ENCODE measurements at places on chromosomes 2 and 18.

- no peaks in the 10 kb centered on the region for H3K4me1 ChIP-seq
- peaks cover 6% of the 10 kb centered on the region for H3K27me3 ChIP-seq
- H3K27ac ChIP-seq: no peak overlapping the region
- H3K36me3 ChIP-seq: no peaks in the 10 kb centered on the region
- H3K4me3 ChIP-seq: no peak overlapping the region
Measured at GRCh38 chr2:128682266-128682665, 363.6 kb upstream of the HS6ST1 start.

- H3K27ac ChIP-seq: no peak overlapping the region
- peaks cover 5% of the 10 kb centered on the region for H3K27me3 ChIP-seq
- peaks cover 9% of the 10 kb centered on the region for H3K4me1 ChIP-seq
- H3K4me3 ChIP-seq: no peak overlapping the region
Measured at GRCh38 chr2:102480285-102481195, 7.5 kb downstream of the SLC9A4 start.

DNA sequence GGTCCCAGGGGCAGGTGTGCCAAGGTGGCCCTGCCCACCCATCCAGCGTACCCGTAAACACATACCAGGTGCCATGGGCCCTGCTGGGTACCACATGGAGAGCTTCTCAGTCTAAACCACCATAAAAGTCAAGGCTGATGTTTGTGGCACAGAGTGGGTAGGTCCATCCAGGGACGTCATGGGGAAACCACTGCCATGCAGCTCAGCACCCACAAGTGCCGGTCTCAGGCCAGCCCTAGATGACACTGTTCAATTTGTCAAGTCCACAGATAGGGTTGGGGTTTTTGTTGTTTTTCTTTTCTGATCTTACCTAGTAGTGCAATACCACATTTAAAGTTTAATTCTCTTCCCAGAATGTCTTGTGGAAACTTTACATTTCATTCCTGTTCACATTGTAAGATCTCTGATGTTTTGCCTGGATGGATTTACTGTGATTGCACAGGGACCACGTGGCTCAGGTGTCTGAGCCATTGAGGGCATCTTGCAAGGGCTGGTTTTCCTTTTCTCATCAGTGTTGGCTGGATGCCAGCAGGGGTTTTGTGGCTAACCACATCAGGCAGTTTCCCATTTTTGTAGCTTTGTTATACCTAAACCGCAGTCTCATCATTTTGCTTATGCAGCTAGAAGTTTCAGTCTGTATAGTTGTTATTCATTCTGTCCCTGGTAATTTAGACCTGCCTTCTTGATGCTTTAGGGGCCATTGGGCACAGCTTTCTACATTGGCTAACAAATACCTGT, 64.7 kb downstream of the STK25 start:
- peaks cover 46% of the 10 kb centered on the region for H3K36me3 ChIP-seq
- no peak overlapping the region for H3K27ac ChIP-seq
- H3K27me3 ChIP-seq: no peaks in the 10 kb centered on the region

GRCh38 chr2:28602751-28603639, 107.1 kb downstream of the PLB1 start:
- DNase-seq: no peak
- no peak overlapping the region for H3K27ac ChIP-seq
- no peaks in the 10 kb centered on the region for H3K36me3 ChIP-seq
- H3K27me3 ChIP-seq: peaks cover 66% of the 10 kb centered on the region
- no peak overlapping the region for H3K4me3 ChIP-seq
- no peaks in the 10 kb centered on the region for H3K4me1 ChIP-seq

GRCh38 chr2:18800240-18800971, 211.0 kb upstream of the NT5C1B start:
- H3K36me3 ChIP-seq: no peaks in the 10 kb centered on the region
- no peak overlapping the region for H3K27ac ChIP-seq
- H3K4me3 ChIP-seq: no peak overlapping the region
- H3K27me3 ChIP-seq: no peaks in the 10 kb centered on the region

DNA sequence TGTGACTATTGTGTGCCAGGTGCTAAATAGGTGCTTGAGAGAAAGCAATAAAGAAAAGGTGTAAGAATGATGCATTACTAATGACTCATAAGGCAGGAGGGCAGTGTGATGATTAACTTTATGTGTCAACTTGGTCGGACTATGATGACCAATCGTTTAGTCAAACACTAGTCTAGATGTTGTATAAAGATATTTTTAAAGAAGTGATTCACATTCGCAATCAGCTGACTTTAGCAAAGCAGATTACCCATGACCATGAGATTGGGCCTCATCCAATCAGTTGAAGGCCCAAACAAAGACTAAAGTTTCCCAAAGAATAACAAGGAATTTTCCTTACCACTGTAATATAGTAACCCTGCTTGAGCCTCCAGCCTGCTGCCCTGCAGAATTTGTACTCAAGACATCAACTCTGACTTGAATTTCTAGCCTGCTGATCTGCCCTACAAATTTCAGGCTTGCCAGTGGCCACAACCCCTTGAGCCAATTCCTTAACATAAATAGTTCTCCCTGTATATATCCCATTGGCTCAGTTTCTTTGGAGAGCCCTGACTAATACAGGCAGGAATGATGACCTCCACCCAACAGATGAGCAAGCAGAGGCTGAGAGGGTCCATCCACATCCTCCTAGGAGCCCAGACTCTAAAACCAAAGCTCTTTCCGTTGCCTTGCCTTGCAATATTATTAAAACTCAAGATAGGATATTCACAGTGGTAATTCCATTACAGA, 132.6 kb downstream of the ACTR3 start:
- no peak for DNase-seq
- no peak overlapping the region for H3K27ac ChIP-seq
- H3K27me3 ChIP-seq: no peaks in the 10 kb centered on the region
- H3K4me3 ChIP-seq: no peak overlapping the region

- H3K27ac ChIP-seq: no peak overlapping the region
- H3K4me1 ChIP-seq: no peaks in the 10 kb centered on the region
- H3K4me3 ChIP-seq: no peak overlapping the region
- no peaks in the 10 kb centered on the region for H3K36me3 ChIP-seq
- H3K27me3 ChIP-seq: no peaks in the 10 kb centered on the region
Measured at GRCh38 chr18:64167408-64167925, 18.6 kb upstream of the LINC00305 start.

DNA sequence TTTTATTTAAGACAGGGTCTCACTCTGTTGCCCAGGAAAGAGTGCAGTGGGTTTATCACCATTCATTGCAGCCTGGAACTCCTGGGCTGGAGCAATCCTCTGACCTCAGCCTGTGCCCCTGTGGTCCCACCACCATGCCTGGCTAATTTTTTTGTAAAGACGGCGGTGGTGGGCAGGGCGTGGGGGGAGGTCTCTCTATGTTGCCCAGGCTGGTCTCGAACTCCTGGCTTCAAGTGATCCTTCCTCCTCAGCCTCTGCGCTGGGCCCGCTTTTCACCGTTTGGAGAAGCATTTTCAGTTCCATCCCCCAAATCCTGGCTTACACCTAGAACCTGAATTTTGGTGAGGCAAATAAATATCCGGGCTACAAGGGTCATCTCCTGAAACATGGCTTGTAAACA, 1.4 kb upstream of the ATP5F1A start:
- H3K4me3 ChIP-seq: no peak overlapping the region
- no peak overlapping the region for H3K27ac ChIP-seq
- peaks cover 20% of the 10 kb centered on the region for H3K36me3 ChIP-seq
- H3K27me3 ChIP-seq: no peaks in the 10 kb centered on the region
- peaks cover 3% of the 10 kb centered on the region for H3K4me1 ChIP-seq

- no peaks in the 10 kb centered on the region for H3K4me1 ChIP-seq
- peaks cover 11% of the 10 kb centered on the region for H3K27me3 ChIP-seq
- no peaks in the 10 kb centered on the region for H3K36me3 ChIP-seq
- no peak for DNase-seq
- H3K27ac ChIP-seq: no peak overlapping the region
- H3K4me3 ChIP-seq: no peak overlapping the region
Measured at GRCh38 chr18:10317864-10318690, 136.4 kb upstream of the APCDD1 start.

GRCh38 chr2:215590010-215590745, 154.3 kb upstream of the FN1 start:
- H3K36me3 ChIP-seq: no peaks in the 10 kb centered on the region
- no peak for DNase-seq
- H3K27ac ChIP-seq: no peak overlapping the region
- peaks cover 6% of the 10 kb centered on the region for H3K4me1 ChIP-seq
- no peaks in the 10 kb centered on the region for H3K27me3 ChIP-seq

- no peak overlapping the region for H3K27ac ChIP-seq
- H3K36me3 ChIP-seq: no peaks in the 10 kb centered on the region
Measured at GRCh38 chr2:23367760-23368159, 17.2 kb upstream of the KLHL29 start.

- no peaks in the 10 kb centered on the region for H3K36me3 ChIP-seq
- peaks cover 22% of the 10 kb centered on the region for H3K4me1 ChIP-seq
- peaks cover 7% of the 10 kb centered on the region for H3K27me3 ChIP-seq
- DNase-seq: no peak
Measured at GRCh38 chr2:231197706-231198290, 633 bp upstream of the ARMC9 start.

DNA sequence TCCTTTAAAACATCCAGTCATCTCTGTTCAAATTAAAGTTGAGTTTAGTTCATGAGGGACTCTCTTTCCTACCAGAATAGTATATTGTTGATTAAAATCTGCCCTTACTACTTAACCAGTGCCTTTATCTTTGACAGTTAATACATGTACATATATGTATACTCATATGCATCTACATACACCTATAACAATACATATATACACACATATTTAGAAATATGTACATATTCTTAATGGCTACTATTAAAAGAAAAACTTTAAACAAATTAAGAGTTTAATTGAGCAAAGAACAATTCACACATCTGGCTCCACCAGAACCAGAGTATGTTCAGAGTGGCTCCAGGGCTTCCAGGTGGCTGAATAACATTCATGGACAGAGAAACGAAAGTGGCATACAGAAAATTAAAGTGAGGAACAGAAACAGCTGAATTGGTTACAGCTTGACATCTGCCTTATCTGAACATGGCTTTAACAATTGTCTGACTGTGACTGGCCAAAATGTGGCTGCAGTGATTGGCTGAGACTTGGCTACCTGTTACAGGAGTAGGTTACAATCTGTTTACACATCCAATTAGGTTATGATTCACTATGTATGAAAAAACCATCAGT, 38.8 kb downstream of the ZNF519 start:
- no peaks in the 10 kb centered on the region for H3K4me1 ChIP-seq
- H3K36me3 ChIP-seq: no peaks in the 10 kb centered on the region
- no peak for DNase-seq

GRCh38 chr18:58309610-58310239, 265.7 kb downstream of the NEDD4L start:
- H3K4me1 ChIP-seq: no peaks in the 10 kb centered on the region
- no peaks in the 10 kb centered on the region for H3K36me3 ChIP-seq
- DNase-seq: no peak

GRCh38 chr18:80188643-80189530, 58.4 kb downstream of the PARD6G start:
- no peaks in the 10 kb centered on the region for H3K4me1 ChIP-seq
- no peak overlapping the region for H3K4me3 ChIP-seq
- no peak for DNase-seq
- H3K27me3 ChIP-seq: peaks cover 72% of the 10 kb centered on the region

DNA sequence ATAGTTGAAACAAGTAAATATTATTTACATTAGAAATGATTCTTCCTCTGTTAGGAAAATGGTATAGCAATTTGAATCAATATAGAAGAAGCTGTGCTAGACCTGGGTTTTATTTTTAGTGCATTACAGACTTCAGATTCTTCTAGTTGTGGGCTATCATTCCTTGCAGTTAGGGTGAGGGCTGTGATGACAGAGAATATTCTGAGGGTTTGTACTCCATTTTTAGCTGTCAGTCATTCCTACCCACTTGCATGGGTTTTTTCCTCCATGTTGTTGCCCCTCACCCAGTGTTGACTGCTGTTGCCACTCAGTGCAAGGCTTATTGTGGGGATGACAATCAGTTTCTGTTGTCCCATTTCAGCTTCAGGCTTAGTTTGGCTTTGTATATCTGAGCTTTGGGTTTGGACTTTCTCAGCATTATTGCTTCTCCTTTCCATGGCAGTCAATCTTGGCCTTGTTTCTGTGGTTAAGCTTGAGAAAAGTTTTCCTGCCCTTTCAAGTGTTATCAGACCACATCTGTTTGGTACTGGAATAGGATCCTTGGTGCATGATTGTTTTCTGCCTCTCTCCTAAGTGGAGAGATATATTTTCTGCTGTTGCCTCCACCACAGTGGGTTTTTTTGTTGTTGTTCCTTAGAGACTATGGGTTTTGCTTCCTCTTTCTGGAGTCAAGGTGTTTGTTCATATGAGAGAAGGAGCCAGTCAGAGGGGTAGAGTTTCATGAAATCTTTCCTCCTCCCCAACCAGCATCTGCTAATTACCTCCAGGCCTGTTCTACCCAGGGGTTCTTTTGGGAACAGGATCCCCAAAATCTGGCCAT, 312.7 kb upstream of the CWC22 start:
- no peaks in the 10 kb centered on the region for H3K36me3 ChIP-seq
- H3K27ac ChIP-seq: no peak overlapping the region
- DNase-seq: no peak
- H3K4me1 ChIP-seq: no peaks in the 10 kb centered on the region
- no peaks in the 10 kb centered on the region for H3K27me3 ChIP-seq
- no peak overlapping the region for H3K4me3 ChIP-seq

DNA sequence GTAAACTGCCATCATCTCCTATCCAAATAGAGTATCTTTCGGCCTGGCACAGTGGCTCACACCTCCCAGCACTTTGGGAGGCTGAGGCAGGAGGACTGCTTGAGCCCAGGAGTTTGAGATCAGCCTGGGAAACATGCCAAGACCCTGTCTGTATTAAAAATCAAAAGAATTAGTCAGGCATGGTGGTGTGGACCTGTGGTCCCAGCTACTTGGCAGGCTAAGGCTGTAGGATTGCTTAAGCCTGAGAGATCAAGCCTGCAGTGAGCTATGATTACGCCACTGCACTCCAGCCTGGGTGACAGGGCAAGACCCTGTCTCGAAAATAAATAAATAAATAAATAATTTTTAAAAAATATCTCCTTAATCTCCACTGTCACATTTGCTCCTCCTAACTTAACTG, 14.7 kb upstream of the ARPC2 start:
- H3K36me3 ChIP-seq: no peaks in the 10 kb centered on the region
- no peaks in the 10 kb centered on the region for H3K27me3 ChIP-seq
- H3K27ac ChIP-seq: no peak overlapping the region
- H3K4me3 ChIP-seq: no peak overlapping the region
- H3K4me1 ChIP-seq: no peaks in the 10 kb centered on the region

DNA sequence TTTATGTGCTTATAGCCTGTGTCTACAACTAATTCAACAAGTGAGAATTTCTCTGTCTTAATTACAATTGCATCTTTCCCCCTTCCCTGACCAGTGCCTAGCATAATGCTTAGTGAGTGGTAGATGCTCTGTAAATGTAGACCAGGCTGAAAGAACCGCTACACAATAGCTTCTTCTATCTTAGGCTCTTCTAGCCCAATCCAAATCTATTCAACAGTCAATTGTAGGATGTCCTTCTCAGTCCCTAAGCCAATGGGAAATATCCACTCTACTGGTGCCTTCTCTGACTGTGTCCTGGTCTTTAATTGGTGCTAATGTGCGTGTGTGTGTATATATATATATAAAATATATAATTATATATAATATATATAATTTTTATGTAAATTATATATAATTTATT, 34.1 kb upstream of the GCC2 start:
- H3K27me3 ChIP-seq: no peaks in the 10 kb centered on the region
- no peaks in the 10 kb centered on the region for H3K36me3 ChIP-seq
- H3K4me1 ChIP-seq: no peaks in the 10 kb centered on the region

Measured in K562 (cell line).